ENCODE measurements at places on chromosomes 12 and 14. TPM values are rescaled to one million over a fixed set of nuclear protein-coding genes. Genes with fewer than 3 reads are reported as not detected.

The PAH gene
- 4.4 TPM for polyA plus RNA-seq

The HOXC11 gene
- polyA plus RNA-seq = not detected

The KRT7 gene
- polyA plus RNA-seq = not detected

The TMEM121 gene
- 0.27 TPM for polyA plus RNA-seq

The EPYC gene
- not detected for polyA plus RNA-seq

The GDF3 gene
- polyA plus RNA-seq = not detected

The BRMS1L gene
- 51.5 TPM for polyA plus RNA-seq

The MIPOL1 gene
- 9.2 TPM for polyA plus RNA-seq

The OTX2 gene
- polyA plus RNA-seq = not detected

The ZBTB25 gene
- polyA plus RNA-seq = 15.8 TPM

The CLEC4D gene
- polyA plus RNA-seq = not detected

The LMNTD1 gene
- polyA plus RNA-seq = not detected

The LTB4R2 gene
- polyA plus RNA-seq = 0.86 TPM

All from Purkinje cell (primary cell).